CD4-positive, alpha-beta T cell treated with Interleukin-17A for 4 hours (primary cell): ENCODE measurements at places on chromosomes 3 and 15.

GRCh38 chr3:65848024-65848423 is 190.7 kb downstream of the MAGI1 start:
- no peak for DNase-seq

- DNase-seq = no peak
Measured at GRCh38 chr3:29083676-29084075, 197.2 kb upstream of the RBMS3 start.

- no peak for DNase-seq
Measured at GRCh38 chr3:136576279-136577009, 175.7 kb downstream of the STAG1 start.

DNA sequence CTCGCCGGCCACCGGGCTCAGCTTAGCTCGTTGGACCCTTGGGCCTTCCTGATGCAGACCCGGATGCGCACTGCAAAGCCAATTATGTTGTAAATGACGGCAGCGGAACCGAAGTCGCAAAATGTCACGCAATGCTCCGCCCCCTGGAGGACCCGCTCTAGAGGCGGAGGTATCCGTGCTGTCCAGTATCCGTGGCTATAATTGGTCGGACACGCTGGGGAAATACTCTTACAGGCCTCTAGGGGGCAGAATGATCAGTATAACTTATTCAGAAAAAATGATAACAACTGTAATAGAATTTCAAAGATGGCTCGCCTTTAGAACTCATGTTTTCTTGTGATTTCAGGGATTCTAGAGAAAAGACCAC is at the start of gene PRR23B:
Gene PRR23B, minus strand, starts transcription at position 59 of the 367 bp plus-strand sequence. CDS start 265 bp downstream, outside the sequence.
- no peak for DNase-seq

DNA sequence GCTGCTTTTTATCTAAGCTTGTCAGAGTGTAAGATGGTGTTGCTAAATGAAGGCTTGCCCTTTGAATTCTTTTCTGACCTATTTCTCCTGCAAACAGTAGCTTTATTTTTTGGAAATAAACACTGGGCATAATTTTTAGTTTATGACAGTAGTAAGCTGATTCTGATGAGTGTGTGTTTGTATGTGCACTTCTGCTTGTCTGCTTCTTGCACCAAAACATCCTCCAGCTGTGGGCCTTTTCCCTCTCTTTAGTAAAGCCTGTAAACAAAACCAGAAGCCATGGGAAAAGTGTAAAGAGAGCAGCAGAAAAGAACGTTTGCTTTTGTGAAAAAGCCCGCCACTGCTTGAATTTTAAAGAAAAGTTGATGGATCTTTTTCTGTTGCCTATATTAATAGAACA is 136.4 kb upstream of the IL12A start:
- no peak for DNase-seq

DNA sequence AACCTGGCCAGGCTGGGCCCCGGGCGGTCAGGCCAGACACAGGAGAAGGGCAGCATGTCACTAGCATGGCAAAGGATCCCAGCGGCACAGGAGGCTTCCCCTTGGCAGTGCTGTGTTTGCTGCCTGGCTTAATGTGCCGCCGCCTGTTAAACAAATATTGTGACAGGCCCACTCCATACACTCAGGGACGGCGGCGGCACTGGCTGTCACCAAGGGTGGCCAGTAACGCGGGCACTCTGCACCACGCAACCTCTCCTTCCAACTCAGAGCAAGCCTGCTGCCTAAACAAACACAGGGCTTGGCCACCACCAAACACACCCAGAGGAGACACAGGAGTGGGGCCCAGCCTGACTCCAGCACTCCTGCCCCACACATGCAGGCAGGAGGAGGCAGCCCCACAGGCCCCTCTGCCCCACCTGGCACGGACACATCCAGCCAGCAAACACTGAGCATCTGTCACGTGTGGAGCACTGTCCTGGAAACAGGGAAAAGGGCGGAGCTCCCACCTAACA is 48.0 kb downstream of the TPRA1 start:
- DNase-seq = no peak

DNA sequence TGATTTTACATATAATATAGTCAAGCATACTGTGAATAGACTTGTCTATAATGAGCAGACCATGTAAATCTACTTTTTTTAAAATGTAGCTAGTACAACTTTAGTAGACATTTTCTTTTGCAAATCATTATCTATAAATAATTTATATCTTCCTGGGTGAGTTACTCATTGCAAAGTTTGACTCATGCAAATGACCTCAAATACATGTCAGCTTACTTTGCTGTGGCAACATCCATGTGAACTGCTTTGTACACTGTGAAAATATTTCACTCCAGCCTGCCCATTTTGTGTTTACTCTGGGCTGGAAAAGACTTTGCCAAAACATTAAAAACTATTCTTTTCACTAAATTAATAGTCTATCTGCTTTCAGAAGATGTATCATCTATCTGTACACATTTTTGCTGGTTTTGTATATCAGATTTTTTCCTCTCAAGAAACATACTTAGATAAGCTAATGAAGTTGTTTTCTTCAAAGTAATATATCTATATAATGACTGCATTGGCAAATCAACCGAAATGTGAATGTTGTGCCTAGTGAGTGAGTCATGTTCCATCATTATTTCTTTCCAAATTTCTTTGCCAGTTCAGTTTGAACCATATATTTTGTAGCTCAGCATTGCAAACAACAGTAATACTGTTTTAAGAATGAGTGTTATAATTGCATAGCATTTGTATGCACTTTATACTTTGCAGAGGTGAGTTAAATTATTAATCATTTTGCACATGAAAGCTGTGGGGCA is 26.5 kb downstream of the IGSF10 start:
- no peak for DNase-seq

DNA sequence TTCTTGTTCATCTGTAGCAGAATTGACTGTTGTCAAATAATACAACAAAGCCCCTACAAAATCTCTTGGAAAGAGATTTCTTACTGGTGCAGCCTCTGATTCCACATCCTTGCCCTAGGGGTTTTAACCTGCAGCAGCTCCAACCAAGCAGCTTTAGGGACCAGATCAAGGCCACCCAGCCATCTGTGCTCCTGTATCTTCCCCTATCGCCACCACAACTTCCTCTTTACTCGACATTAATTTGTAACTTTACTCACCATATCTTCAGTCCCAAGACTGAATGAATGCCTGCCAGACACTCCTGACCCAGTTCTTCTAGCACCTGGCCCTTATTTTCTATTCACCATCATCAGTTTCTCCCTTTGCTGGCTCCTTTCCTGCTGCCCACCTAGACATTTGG is 156.6 kb upstream of the IL12A start:
- DNase-seq = no peak

- peak; percentile 30 for DNase-seq
Measured at GRCh38 chr3:51706788-51707731, at the start of gene GRM2. Gene GRM2, plus strand, starts transcription at chr3:51707068. Its CDS starts 1,916 bp downstream, at chr3:51708984.

- DNase-seq = no peak
Measured at GRCh38 chr3:47652142-47652541, 73.5 kb upstream of the CSPG5 start.

GRCh38 chr3:33104803-33105202 is 7.9 kb upstream of the GLB1 start:
- DNase-seq = no peak

DNA sequence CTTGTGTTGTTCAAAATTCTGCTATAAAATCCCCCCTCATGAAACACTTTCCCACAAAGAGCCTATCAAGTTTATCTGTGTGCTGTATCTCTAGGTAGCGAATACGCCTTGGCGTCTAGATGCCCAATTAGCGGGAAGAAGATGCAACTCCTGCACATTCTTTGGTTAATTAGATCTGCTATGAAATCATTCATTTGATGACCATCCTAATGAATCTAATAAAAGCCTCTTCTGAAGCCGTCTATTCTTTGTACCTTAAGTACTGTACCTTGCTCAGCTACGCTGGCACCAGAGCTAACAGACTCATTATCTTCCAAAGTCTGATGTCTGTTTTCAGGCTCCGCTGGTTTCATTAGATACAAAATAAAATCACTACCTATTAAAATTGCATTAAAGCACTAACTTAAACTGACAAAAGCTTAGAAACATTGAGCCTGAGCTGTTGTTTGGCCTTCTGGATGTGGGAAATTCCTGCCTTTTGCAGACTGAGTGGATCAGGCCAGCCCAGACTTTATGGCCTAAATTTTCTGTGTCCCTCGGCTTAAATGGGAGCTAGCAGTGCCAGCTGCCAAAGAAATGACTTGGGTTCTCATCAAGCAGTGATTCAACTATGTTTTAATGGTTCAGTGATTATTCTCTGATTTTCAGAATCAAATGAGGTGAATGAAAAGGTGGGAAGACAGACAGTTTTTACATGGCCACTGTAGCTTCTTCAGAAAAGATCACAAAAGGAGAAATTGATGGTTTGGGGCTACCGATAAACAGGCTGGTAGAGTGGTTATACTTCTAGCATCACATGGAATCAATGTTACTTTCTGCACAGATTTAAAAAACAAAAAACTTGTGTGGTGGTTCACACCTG is 28.4 kb upstream of the CHST2 start:
- DNase-seq = no peak

DNA sequence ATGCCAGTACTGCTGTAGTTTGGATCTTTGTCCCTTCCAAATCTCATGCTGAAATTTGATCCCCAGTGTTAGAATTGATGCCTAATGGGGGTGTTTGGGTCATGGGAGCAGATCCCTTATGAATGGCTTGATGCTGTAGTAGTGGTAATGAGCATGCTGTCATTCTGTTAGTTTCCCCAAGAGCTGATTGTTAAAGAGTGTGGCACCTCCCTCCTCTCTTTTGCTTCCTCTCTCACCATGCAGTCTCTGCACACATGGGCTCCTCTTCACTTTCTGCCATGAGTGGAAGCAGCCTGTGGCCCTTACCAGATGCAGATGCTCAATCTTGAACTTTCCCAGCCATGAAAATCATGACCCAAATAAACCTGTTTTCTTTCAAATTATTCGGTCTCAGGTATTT is 141.3 kb upstream of the DPPA4 start:
- DNase-seq = no peak

DNA sequence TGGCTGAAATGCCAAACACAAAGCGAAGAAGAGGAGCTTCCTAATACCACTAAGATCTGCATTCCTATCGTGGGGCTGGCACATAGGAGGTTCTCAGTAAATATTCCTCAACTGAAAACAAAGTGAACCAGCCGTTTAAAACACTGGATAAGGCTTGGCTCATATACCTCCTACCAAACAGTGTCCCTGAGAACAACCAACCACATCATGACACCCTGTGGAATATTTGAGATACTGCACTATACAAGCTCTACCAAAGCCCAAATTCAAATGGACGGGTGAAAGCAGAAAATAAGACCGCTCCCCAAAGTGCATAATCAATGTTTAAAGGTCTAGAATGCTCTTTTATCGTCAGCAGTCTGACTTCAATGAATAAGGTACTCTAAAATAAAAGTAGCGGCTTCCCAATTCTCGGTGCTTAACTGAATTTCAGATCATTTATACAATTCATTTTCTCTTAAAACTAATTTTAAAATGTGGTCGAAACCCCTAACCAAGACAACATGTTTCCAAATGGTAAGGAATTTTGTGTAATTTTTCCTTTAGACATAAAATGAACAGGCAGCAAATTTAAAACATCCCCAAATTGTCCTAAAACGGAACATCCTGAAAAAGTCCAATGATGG is 425.8 kb downstream of the ERC2 start:
- no peak for DNase-seq

DNA sequence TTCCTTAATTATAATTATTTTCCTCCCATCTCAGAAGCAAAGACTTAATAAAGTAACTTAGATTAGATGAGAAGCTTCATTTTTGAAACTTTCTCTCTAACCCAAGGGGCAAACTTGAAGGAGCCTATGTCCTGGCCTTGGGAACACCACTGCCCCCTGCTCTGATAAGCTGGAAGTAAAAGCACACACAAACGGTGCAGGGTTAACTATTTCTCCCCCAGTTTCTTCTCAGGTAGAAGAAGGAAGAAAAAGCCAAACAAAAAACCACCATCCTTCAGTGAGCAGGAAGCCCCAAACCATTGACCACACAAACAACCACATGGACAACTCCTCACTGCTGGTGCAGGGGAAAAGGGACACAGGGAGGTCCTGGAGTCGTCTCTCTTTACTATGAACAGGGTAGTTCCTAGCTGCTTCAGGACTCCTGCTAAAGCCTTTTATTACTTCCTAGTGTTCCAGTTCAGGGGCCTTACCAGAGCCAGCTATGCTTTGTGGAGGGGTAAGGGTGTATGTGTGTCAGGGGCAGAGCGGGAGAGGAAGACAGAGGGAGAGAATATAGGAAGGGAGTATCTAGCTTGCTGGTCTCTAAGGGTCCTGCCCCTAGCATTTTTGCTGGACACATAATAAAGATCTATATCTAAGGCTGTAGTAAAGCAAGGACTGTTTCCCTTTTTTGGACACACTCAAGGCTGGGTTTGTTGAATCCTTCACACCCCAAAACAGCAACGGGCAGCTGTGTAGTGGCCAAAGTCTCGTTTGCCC is 94.0 kb upstream of the UMPS start:
- no peak for DNase-seq

DNA sequence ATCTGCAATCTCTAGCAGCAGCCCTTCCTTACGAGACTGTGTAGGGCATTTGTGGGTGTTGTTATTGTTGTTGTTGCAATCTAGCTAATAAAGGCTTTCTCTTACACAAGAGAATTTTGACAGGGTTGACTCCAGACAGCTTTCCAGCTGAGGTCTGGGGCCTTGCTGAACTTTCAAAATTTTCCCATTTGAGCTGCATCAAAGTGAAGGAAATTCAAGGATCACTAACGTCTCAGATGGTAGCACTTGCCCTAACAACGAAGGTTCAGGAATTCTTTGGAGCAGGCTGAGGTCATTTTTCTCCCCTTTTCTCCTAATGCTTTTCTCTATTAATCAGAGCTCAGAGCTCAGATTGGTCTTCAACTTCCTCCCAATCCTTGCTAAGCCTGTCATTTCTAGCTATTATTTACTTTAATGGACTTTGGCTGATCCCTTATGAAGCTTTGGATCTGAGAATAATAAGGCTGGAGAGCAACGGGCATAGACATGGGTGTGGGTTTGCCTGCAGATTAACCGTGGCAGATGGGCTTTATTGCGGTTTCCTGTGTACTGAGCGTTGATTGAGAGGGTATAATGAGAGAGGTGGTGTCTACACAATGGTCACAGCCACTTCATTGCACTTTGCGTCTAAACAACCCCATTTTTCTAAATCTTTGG is 614.0 kb upstream of the AGTR1 start:
- DNase-seq = no peak

DNA sequence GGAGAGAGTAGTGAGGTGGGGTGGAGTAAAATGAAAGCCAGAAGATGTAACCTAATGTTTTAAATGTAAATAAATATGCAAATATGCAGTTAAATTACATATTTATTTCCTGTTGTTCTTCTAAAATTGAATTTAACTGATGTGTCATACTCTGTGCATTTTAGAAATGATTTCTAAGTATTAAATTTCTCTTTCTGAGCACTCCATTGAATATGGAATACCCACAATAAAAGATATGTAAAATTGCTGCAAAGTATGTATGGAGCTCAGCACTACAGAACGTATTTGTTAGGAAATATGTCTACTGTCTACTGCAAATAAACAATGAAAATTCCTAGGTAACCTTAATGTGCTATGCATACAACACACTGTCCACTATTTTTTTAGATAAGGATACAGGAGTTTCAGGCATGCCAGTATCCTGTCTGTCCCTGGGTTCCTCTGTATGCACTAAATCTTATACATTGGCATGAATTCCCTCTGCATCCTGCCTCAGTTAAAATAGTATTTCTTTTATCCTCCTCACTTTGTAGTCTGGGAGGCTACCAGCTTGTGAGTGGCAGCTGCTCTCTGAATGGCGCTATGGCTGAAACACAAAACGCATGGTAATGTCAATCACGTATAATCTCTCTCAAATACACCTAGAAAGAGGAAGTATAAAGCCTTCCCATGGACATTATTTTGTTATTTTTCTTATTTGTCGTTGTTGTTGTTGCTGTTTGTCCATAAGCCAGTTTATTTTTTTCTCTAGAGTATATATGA is 579.5 kb downstream of the PYDC2 start:
- DNase-seq = no peak

GRCh38 chr3:61725851-61726333 is 164.5 kb downstream of the PTPRG start:
- DNase-seq = no peak
